ENCODE measurements at places on chromosomes 12 and 14. TPM values are rescaled to one million over a fixed set of nuclear protein-coding genes. Genes with fewer than 3 reads are reported as not detected.

DNA sequence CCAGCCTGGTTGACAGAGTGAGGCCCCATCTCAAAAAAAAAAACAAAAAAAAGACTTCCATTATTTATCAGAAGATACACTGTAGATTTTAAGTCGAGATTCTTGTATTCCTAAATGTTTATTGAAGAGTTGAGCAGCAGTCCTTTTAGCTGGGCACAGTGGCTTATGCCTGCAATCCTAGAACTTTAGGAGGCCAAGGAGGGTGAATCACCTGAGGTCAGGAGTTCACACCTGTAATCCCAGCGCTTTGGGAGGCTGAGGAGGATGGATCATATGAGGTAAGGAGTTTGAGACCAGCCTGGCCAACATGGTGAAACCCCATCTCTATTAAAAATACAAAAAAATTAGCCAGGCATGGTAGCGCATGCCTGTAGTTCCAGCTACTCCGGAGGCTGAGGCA lies 57.6 kb downstream of the HEATR5A start:
- peaks cover 6% of the 10 kb centered on the region for H3K36me3 ChIP-seq
- no peaks in the 10 kb centered on the region for H3K27me3 ChIP-seq
- no peak overlapping the region for H3K4me3 ChIP-seq
- no peak for DNase-seq

DNA sequence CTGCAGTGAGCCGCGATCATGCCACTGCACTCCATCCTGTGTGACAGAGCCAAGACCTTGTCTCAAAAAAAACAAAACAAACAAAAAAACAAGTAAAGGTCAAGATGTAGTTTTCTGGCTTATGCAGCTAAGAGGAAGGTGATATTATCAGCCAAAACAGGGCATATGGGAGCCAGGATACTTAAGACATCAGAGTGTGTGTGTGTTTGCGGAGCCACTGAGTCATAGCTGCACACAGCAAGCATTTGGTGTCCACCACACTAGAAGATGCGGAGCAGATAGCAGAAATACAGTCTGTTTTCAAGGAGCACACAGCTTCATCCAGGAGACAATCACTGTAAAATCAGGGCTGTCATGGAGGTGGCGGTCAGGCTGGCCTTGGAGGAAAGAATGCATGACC lies 72.6 kb upstream of the REP15 start:
- no peak for DNase-seq
- H3K27me3 ChIP-seq, result no peaks in the 10 kb centered on the region
- H3K4me3 ChIP-seq, result no peak overlapping the region
- peaks cover 50% of the 10 kb centered on the region for H3K4me1 ChIP-seq

DNA sequence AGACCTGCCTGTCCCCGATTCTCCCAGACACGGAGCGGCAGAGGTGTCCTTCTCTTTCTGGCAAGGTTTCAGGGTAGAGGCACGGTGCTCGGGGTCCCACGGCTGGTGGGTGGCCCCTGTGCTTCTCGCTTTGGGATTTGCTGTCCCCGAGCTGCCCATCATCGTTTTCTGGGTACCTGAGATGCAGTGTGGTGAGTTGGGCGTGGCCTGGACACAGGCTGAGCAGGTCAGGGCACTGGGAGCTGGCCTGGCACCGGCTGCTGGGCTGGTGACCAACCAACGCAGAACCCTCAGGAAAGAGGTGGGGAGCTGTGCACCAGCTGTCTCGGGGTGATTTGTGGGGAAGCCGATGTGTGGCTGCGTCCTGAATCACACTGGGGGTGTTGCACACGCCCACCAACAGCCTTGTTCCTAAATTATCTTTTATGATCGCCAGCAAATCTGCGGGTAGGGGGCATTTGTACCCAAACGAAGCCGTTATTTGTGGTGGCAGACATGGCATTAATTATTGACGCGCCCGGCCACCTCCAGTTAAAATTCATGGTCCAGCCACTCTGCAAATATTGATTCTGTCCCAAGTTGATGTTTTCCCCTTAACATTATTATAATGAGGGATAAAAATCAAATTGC lies 61.0 kb downstream of the KIF26A start:
- H3K27ac ChIP-seq, result no peak overlapping the region
- H3K4me3 ChIP-seq, result no peak overlapping the region
- no peaks in the 10 kb centered on the region for H3K36me3 ChIP-seq
- H3K4me1 ChIP-seq, result no peaks in the 10 kb centered on the region
- no peak for DNase-seq
- no peaks in the 10 kb centered on the region for H3K27me3 ChIP-seq

- no peak overlapping the region for H3K27ac ChIP-seq
- no peaks in the 10 kb centered on the region for H3K4me1 ChIP-seq
- H3K36me3 ChIP-seq, result no peaks in the 10 kb centered on the region
- no peak overlapping the region for H3K4me3 ChIP-seq
- no peak for DNase-seq
Measured at GRCh38 chr14:83777516-83777915, 1752.4 kb upstream of the FLRT2 start.

DNA sequence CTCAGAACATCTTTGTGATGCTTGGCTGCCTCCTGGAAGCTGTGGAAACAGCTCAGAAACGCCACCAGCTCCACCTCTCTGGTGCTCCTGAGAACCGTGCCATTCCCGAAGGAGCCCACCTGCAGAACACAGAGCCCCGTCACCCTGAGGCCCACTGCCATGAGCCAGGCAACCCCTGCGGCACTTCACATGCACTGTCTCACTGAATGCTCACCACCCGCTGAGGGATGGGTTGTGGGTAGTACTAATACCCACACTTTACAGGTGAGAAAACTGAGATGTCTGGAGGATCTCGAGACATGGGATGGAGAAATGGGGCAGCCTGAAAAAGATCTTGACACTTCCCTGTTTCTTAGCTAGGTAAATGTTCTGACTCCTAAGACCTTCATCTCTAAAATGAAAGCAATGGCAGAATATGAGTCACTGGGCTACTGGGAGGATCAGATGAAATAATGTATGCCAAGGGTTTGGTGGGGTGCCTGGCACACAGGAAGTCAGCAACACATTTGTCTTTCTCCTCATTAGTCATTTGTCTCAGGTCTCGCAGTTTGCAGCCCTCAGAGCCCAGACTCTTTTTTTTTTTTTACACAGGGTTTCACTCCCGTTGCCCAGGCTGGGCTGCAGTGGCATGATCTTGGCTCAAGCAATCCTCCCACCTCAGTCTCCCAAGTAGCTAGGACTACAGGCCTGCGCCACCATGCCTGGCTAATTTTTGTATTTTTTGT lies 5.3 kb downstream of the OASL start:
- peaks cover 56% of the 10 kb centered on the region for H3K4me1 ChIP-seq
- H3K36me3 ChIP-seq, result peaks cover 29% of the 10 kb centered on the region
- peak overlapping the region; percentile 10 for H3K4me3 ChIP-seq
- peak; percentile 35 for DNase-seq
- peak overlapping the region; percentile 29 for H3K27ac ChIP-seq
- H3K27me3 ChIP-seq, result no peaks in the 10 kb centered on the region

The GCH1 gene
- 61.4 TPM for total RNA-seq

The RD3L gene
- not detected for total RNA-seq
